MCF 10A (cell line): ENCODE measurements at places on chromosomes 16 and 17. TPM values are rescaled to one million over a fixed set of nuclear protein-coding genes. Genes with fewer than 3 reads are reported as not detected.

HYDIN gene
- total RNA-seq = 0.35 TPM in 1 of 2 replicates, not detected in the other

CCDC47 gene
- total RNA-seq = 86.4 and 114 TPM in 2 replicates

KRT27 gene
- not detected in 2 replicates for total RNA-seq

NPW gene
- total RNA-seq = 4.9 and 7.7 TPM in 2 replicates

CSH2 gene
- not detected in 2 replicates for total RNA-seq

FBXW10B gene
- 3.4 and 5.3 TPM in 2 replicates for total RNA-seq

USP10 gene
- total RNA-seq = 114 and 129 TPM in 2 replicates

MYL11 gene
- 1.2 and 1.6 TPM in 2 replicates for total RNA-seq

GRCh38 chr17:35587074-35587961, at the start of gene AP2B1:
TSS of gene AP2B1 (plus strand) at chr17:35587322. CDS start at chr17:35594031, 6,709 bp downstream.
- DNase-seq = peak; percentile 95

DNA sequence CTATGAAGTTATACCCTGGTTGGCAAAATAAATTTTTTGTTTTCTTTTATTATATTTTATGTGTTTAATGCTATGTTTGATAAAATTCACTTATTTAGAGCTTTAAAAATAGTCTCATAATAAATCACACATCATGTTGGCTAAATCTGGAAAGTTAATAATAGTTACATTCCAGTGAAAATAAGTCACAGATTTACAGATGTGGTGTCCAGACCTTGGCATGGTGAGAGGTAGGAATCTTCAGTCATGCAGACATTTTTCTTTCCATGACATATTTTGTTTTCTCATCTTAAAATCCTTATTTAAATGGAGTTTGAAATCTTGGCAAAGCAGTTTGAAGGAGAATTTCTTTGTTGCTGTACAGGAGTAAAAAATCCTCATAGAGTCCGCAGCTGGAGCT, 48.1 kb upstream of the GOSR1 start:
- no peak for DNase-seq

GRCh38 chr17:16463358-16464302, 28.4 kb downstream of the LRRC75A start:
- DNase-seq = peak; percentile 54

- peak; percentile 42 for DNase-seq
Observed at GRCh38 chr17:75525806-75526554, 483 bp downstream of the LLGL2 start.

- peak; percentile 17 for DNase-seq
Observed at GRCh38 chr17:79338604-79339003, 264.0 kb downstream of the ENGASE start.

- peak; percentile 66 for DNase-seq
Observed at GRCh38 chr17:36858119-36859002, 78.9 kb upstream of the LHX1 start.

DNA sequence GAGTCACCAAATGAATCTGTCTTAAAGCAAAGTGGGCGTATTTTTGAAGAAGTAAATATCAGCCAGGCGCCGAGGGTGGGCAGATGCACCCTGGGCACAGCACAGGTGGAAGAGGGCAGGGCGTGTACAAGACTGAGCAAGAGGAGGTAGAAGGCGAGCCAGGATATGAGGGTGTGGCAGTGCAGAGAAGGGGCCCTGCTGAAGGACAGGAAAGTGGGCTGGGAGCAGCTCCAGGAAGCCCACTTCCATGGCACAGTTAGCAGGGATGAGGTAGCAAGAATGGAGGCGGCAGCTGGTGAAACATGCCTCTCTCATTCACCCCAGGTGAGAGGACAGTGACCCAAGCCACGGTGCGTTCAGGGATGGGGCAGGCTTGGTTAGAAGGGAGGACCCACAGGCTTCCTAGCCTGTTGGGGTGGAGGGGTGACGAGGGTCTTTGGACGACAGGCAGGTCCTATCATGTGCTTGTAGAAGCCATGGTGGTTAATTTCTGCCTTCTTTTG, 149.3 kb downstream of the CLEC16A start:
- no peak for DNase-seq

GRCh38 chr16:25006504-25007056, 8.6 kb downstream of the ARHGAP17 start:
- DNase-seq = peak; percentile 68

- no peak for DNase-seq
Observed at GRCh38 chr16:50814541-50814940, 72.7 kb downstream of the CYLD start.

DNA sequence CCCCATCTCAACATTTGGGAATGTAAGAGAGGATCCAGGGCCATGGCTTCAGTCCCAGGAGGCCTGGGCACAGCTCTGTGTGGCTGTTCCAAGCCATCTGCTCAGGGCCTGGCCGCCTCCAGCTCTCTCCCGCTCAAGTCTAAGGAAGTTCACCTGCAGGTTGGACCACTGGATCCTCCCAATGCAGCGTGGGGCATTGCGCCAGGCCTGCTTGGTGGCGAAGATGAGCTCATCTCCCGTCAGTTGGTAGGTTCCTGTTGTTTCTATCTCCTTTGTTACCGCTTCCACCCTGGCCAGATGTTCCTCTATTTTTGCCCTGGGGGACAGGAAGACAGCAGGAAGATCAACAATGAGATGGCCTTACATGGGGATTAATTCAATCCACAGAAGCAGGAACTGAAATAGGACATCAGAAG, 17.5 kb downstream of the NOS2 start:
- DNase-seq = no peak

- DNase-seq = peak; percentile 75
Observed at GRCh38 chr17:49337884-49338283, 24.2 kb downstream of the ZNF652 start.

DNA sequence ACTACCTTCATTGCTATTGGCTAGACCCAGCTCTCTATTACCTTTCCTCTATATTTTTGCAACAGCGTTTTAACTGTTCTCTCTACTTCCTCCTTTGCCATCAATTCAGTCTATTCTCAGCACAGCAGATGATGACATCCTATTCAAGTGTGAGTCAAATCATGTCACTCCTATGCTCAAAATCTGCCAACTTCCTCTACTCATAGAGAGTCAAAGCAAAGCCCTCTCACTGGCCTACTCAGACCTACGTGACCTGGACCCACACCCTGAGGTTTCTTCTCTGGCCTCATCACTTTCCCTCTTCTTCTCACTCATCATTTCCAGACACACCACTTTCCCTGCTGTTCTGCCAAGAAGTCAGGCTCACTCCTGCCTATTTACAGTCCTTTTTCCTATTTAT, 289.0 kb upstream of the AXIN2 start:
- peak; percentile 64 for DNase-seq

GRCh38 chr16:20515688-20516090, 60.5 kb downstream of the ACSM2B start:
- no peak for DNase-seq

GRCh38 chr17:27549251-27549893, 81.6 kb upstream of the LGALS9 start:
- DNase-seq = no peak

DNA sequence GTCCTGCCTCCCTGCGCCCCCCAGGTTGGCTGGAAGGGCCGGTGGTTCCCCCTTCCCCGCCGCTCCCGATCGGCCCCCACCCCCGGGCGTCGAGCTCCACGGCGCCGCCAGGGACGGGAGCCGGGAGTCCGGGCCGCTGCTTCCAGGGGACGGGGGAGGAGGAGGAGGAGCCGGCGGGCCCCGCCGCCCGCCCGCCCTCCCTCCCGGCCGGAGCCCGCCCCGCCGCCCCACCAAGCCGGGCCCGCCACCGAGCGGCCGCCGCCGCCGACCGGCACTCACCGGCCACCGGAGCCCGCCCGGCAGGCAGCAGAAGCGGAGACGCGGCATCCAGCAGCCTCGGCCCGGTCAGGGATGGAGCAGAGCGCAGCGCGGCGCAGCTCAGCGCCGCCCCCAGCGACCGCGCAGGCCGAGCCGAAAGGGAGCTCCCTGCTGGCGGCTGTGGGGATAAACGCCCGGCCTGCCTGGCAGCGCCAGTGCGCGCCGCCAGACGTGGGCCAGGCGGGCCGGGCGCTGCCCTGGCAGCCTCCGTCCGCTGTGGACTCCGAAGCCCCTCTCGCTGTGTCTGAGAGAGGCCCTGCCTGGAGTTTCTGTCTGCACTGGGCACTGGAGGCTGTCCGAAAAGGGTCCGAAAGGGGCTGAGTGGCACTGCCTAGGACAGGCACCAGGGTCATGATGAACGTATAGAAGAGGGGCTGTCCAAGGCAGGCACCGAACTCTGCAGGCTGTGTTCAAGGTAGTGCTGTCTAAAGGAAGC, at the start of gene MYO18A:
MYO18A (minus strand) TSS at position 365 of the 754 bp plus-strand sequence. CDS start 13,458 bp downstream, outside the sequence.
- DNase-seq = peak; percentile 76

- no peak for DNase-seq
Observed at GRCh38 chr16:3573146-3573815, 3.9 kb downstream of the NLRC3 start.

GRCh38 chr17:2108170-2108569, 53.3 kb downstream of the HIC1 start:
- DNase-seq = no peak

DNA sequence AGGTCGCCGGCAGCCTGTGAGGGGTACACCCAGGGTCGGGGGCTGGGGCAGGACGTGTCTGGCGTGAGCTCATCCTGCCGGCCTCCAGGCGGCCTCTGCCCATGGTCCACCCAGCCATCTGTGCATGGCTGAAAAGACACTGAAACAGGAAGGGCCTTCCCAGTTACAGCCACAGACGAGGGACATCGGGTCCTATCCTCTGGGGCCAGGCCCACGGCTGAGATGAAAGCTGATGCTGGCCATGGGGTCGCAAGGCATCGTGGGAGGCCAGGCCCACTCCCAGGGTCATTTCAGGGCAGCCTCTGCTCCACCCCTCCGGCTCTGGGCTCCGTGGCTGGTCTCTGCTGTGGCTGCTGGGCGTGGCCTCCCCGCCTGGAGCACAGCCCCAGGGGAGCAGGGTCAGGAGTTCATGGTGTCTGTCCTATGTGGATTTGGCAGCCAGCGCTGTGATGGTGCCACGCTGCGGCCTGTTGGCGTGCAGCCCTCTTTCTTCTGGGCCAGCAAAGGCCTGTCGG, 16.6 kb upstream of the ATP6V0C start:
- no peak for DNase-seq

DNA sequence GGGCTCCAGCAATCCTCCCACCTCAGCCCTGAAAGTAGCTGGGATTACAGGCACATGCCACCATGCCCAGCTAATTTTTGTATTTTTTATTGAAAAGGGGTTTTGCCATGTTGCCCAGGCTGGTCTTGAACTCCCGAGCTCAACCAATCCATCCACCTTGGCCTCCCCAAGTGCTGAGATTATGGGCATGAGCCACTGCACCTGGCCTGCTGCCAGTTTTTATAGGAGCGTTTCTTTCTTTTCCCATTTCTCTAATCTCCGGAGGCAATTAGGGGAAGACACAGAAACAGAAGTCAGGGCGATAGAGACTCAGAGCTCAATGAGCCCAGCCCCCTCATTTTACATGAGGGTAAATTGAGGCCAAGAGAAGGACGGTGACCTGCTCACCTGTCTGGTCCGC, 10.4 kb downstream of the MGAT5B start:
- DNase-seq = no peak

DNA sequence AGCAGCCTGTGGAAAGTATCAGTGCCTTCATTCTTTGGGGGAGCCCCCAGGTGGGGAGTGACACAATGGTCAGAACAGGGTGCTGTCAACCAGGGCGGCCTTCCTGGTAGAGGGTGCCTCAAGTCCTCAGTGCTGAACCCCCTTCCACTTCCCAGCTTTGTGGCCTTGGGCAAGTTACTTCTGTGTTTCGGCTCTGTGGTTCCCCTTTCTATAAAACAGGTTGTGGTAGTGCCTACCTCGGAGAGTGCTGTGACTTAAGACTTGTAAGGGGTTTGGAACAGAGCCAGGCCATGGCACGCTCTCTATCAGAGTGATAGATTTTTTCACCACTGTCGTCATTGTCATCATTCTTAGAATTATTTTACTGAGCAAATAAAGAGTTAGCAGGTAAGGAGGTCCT, 141.1 kb downstream of the CCDC182 start:
- DNase-seq = no peak

DNA sequence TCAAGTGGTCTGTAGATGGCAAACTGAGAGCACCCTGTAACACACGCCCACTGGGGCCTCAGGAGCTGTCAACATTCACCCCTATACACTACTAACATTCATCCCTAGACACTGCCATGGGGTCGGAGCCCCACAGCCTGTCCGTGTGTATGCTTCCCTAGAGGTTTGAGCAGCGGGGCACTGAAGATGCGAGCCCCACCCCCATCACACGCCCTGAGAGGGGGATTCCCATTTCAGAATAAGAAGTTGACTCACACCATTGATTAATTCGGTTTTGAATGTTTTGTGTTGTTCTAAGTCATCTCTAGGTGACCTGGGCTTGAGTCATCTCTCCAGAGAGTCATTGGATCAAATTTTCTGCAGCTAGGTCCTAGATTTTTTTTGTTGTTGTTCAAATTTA, 37.3 kb upstream of the MMD start:
- DNase-seq = peak; percentile 74

- no peak for DNase-seq
Observed at GRCh38 chr17:57674894-57675293, 70.2 kb downstream of the CCDC182 start.

DNA sequence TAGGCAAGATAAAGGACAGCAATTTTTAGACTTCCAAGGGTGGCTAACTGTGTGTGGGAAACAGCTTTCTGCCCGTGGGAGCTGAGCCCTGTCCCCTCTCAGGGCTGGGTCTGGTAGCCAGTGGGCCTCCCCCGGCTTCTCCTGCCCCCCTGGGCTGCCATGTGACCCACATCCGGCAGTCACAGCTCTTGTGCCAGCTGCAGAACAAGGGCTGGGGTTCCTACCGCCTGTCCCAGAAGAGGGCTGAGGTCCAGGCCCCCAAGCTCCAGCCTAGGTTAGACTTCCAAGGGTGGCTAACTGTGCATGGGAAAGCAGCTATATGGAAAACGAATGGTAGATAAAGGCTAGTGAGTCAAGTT, 6.1 kb downstream of the GAST start:
- no peak for DNase-seq

DNA sequence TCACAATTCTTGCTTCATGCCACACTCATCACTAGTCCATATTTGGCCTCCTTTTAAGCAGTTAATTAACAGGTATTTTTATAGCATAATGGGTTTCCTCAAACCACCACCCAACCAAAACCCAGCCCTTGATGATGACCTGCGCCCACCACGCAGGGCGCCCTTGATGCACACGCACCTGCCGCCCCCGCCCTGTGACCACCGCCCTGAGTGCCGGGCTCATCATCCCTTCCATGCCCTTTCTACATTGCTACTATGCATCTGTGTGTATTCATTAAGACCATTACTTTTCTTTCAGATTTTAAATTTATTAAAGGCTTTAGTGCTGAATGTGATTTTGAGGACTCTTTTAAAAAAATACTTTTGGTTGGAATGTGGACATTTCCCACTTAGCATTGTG, 204.8 kb upstream of the CHMP6 start:
- DNase-seq = no peak

- DNase-seq = no peak
Observed at GRCh38 chr16:66437391-66437945, 10.4 kb downstream of the BEAN1 start.

DNA sequence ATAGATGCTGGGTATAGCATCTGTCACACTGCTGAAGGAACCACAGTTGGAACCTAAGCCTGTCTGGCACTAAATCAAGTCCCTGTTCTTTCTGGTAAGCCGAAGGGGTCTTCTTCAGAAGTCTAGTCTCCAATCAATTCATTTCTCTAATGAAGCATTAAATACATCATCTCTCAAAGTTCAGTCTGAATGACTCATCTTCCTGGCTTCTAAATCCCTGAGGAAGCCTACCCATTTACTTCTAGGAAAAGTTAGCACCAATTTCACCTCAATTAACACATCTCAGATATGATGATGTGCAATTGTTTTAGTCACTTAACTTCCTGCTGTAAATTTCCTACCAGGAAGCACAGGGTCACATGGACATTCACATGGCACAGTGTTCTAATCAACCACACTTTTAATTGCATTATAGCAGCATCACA, 49.9 kb downstream of the TEX14 start:
- no peak for DNase-seq
